Stimulated activated CD4-positive, alpha-beta T cell treated with anti-CD3 and anti-CD28 coated beads, Interleukin-4, amount 100 ng/mL, for 1 hour (primary cell): ENCODE measurements at places on chromosomes 1 and 21.

DNA sequence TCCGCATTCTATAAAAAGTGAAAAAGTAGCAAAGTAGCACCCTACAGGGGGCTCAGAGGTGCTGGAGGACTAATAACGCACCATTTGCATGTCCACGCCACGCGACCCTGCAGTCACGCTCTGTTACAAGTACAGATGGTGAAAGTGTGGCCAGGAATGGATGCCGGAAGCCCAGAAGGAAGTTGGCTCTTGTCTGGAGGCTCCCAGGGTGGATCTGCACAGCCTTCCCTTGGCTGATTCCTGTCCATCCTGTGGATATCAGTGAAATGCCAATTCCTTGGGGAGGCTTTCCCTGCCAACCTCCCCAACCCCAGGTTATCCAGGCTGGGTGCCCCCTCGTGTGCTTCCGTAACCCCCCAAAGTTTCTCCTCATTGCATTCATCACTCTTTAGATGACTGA lies 396.8 kb downstream of the KIF26B start:
- no peak for DNase-seq

DNA sequence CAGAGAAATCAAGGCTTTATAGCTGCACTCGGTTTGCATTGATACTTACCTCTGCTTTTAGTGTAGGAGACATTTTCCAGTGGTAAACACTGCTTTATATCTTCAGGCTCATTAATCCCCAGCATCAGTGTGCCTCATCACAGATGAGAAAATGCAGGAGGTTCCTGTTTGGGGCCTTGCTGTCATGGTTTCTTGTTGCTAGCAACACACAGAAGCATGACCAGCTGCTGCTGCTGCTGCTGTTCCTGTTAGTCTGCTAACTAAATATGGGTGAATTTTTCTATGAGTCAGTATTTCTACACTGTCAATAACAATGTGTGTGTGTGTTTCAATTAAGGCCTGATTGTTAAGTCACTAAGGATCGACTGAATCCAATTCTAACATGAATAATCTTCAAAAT lies 85.8 kb upstream of the RGS1 start:
- DNase-seq = no peak

DNA sequence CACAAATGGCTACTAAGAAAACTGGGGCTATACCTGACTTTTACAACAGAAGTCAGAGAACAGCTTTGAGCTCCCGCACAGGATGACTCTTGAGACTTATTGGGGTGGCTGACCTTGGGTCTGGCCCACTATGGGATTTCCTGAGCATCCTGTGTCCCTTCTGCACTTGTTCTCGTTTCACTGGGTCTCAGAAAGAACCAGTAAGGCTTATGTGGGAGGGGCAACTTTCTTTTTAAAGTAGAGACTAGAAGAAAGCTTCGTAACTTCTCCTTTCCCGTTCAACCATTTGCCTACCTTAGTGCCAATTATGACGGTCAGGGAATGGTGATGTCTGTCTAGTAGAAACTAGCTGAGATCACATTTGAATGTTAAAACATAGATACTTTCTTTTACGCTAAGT lies 59.5 kb upstream of the C1orf105 start:
- DNase-seq = no peak

DNA sequence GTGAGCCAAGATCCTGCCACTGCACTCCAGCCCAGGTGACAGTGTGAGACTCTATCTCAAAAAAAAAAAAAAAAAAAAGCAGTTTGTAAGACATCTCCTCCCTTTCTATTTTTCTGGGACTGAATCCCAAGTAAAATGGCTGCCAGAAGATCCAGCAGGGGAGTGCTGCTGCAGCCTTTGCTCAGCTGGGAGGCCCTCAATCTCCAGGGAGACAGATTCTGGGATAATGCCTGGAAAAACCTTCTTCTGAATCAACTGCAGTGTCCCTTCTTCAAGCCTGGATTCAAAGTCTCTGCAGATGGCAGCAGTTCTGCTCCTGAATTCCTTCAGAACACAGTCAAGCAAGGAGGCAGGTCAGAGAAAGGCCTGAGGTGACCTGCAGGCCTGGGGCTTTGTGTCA lies 191.0 kb upstream of the NRIP1 start:
- no peak for DNase-seq

GRCh38 chr1:61253912-61254633 lies 171.7 kb downstream of the NFIA start:
- DNase-seq = no peak

- DNase-seq = no peak
Measured at GRCh38 chr1:40663324-40664166, 1.9 kb downstream of the RIMS3 start.

GRCh38 chr1:180614730-180615129 lies 17.1 kb upstream of the XPR1 start:
- no peak for DNase-seq

- DNase-seq = no peak
Measured at GRCh38 chr21:18430341-18430740, 26.8 kb upstream of the TMPRSS15 start.

DNA sequence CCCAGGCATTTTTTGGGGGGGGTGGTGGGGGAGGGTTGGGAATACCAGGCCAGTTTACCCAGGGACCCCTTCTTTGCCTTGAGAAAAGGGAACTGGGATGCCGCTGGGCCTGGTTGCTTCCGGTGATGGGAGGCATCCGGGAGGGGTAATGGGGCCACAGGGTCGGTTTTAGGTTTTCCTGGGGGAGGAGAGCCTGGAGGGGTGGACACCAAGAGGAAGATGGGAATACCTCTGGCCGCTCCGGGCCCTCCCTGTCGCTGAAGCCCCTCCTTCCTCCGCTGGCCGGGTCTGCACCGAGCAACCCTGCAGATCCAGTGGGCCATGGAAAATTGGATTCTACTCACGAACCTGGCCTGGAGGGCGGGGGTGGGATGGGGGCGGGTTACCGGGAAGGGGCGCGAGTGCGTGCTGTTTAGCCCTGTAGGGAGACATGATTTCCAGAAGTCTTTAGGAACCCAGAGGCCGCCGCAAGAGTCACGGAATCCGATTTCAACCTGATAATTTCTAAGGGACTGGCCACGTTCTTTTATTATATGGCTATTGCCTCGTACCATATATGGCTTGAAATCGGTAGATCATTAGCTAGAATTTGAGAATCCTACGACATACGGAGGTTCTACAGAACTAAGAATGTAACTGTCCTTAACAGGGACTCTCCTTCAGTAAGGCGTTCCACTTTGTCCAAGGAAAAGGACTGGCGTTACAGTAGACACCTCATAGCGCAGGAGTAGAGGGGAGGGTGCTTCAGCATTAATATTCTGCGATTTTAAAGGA lies 749 bp downstream of the AKIRIN1 start:
- DNase-seq = peak; percentile 11

- DNase-seq = no peak
Measured at GRCh38 chr1:38740487-38740886, 119.1 kb downstream of the RRAGC start.

DNA sequence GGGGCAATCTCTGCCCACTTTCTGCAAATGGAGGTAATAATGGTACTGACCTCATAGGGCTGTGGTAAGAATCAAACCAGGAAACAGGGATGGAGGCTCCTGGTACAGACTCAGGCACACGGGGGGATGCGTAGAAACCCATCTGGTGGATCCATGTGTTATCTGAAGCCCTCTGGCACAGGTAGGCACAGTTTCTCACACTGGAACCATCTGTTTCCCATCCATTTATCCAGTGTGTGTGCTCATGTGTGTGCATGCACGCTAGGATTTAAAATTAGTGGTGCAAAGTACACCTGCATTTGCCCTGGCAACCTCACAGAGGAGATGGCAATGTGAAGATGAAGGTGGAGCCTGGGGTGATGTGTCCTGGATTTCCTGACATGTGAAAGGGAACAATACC lies 103.3 kb downstream of the RAVER2 start:
- DNase-seq = no peak

- no peak for DNase-seq
Measured at GRCh38 chr1:28855469-28855951, 43.5 kb downstream of the OPRD1 start.

GRCh38 chr21:29691616-29692491 lies 247.9 kb downstream of the GRIK1 start:
- no peak for DNase-seq

- DNase-seq = no peak
Measured at GRCh38 chr1:204921855-204922516, 51.3 kb downstream of the NFASC start.

DNA sequence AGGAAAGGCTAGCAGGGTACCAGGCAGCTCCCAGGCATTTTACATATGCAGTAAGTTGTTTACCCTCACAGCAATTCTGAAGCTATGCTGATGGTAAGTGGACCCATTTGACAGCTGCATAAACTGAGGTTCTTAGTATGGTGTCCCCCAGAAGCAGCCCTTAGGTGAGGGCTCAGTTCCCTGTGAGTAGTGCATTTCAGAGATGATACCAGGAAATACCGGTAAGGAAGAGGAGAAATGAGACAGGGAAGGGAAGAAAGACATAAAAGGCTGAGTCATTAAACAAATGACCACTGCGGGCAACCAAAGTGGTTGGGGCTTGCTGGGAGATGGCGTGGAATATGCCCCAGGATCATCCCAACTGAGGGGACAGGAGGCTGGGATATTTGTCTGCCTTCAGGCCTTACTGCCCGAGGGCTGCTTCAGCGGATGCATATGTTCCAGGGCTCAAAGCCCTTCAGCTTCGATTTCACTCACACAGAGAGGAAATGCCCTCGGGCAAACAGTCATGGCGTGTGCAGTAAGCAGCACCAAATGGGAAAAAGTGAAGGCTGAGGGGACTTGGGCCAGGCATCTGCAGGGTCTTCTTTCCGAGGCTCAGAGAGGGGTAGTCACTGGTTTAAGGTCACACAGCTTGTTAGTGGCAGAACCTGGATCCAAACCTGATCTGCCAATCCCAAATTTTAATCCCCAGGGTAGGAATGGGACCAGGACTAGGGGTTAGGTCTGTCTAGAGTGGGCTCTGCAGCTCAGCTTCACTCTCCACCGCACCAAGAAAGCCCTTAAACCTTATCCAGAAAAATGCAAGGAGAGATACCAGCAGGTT lies 133.7 kb upstream of the RUNX3 start:
- DNase-seq = no peak

GRCh38 chr1:23394181-23394580 lies 24.5 kb upstream of the ZNF436 start:
- DNase-seq = no peak

GRCh38 chr1:168234846-168235547 lies 9.2 kb downstream of the SFT2D2 start:
- DNase-seq = no peak

- DNase-seq = no peak
Measured at GRCh38 chr1:46719689-46720088, 775 bp upstream of the EFCAB14 start.

GRCh38 chr1:13763991-13764390 lies 64.0 kb downstream of the PRDM2 start:
- no peak for DNase-seq

GRCh38 chr1:243884603-243885002 lies 34.6 kb upstream of the AKT3 start:
- DNase-seq = no peak

GRCh38 chr1:94912263-94913184 lies 14.4 kb downstream of the CNN3 start:
- no peak for DNase-seq

- no peak for DNase-seq
Measured at GRCh38 chr1:119008483-119009311, 20.6 kb upstream of the TBX15 start.
